ENCODE measurements at places on chromosomes 7 and 10.

DNA sequence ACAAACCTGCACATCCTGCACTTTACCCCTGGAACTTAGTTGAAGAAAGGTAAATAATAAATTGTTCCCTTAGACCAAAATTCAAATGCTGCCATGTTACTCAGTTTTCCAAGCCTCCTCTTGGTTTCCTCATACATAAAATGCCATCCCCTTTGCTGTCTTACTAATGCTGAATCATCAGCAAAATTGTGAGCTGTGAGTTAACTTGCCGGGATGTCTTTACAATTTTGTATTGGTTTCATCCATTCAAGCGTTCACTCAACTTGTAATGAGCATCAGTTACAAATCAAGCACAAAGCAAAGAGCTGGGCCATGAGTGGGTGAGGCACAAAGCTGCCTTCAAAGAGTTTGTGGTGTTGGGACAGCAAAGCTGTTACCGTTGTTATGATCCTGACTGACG is 395.8 kb upstream of the ZMIZ1 start:
- DNase-seq: no peak

DNA sequence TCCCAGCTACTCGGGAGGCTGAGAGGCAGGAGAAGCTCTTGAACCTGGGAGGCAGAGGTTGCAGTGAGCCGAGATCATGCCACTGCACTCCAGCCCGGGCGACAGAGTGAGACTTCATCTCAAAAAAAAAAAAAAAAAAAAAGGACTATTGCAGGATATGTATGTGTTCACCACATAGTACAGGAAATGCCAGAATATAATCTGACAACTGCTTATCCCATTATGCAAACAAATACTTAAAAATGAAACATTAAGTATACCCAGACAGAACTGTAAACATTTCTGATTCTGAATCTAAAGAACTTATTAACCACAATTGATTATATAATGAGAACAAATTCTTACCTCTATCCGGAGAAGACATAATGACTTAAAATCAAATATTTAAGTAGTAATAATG is 18.7 kb downstream of the DKK1 start:
- no peak for DNase-seq

- no peak for DNase-seq
These were observed 24.5 kb upstream of the EEPD1 start for GRCh38 chr7:36128448-36129047.

DNA sequence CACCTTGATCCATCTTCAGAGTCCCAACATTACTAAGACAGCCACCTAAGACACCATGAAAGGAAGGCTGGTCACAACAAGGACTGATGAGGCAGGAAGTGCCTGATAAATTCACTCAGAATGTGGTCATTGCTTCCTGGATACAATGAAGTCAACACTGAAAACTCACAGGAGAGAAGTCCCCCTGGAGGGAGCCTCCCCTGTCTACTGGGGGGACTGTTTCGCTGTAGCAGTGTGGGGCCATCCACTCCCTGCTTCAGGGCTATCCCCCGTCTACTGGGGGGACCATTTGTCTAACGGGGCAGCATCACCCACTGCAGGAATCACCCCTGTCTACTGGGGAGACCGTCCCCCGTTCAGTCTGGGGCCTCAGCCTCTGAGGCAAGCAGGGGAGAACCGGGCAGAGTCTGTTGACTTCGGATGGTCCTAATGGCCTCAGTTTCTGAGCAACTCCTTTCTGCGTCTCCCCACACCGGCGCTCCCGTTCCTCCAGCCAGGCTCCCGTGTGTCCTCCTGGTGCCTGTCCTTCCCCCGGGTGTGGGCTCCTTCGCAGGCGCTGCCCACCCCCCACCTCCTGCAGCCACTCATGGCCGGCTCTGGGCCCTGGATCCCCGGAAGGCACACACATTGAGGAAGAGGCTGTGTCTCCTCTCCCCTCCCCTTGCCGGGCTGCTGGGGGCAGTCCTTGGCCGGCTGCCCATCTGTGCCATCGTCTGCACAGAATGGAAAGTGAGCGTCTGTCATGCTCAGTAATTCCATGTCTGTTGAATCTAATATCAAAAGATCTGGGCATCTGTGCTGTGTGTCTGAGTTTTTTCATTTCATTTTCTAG is 59.9 kb upstream of the DNAJB6 start:
- peak; percentile 24 for DNase-seq

- no peak for DNase-seq
These were observed 69.4 kb downstream of the DNAJB6 start for GRCh38 chr7:157405914-157406810.

DNA sequence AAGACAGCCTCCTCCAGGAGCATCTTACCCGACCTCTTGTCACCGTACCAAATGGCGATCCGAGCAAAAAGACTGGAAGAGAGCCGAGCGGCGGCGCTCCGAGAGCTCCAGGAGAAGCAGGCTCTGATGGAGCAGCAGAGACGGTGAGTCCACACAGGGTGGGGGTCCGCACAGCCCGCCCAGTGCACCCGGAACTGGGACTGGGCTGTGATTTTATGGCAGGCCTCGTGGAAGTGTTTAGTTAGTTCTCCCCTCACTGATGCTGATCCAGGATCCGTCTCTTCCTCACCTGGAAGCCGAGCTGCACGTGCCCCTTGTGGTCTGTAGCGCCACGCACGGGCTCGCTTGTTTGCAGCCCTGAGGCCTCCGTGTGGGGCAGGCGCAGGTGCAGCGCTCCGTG is 19.6 kb downstream of the LRRC27 start:
- no peak for DNase-seq

GRCh38 chr7:142927085-142927745 is 6.3 kb downstream of the TRPV5 start:
- DNase-seq: peak; percentile 96

DNA sequence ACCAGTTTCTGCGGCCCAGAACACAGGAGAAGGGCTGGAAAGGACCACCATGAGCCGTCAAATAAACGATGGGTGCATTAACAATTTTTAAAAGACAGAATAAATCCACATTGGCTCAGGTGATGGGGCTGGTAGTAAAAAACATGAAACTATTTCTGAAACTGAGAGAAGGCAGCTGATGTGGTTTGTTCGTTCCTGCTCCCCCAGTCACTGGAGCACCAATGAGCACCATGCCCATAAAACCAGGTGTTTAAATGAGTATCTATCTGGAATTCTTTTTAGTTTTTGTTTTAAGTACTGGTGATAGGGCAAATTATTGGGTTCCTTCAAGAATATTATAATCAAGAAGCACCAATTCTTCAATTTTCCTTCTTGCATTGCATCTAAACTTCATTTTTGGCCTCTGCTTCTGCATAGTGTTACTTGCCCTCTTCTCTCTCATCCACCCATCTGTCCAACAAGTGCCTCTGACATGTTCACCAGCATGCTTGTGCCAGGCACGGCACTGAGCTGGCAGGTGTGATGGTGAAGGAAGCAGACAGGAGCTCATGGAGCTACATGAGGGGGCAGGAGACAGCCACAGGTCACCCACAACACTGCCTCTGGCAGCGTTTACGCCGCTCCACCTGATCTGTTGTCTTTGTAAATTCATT is 65.5 kb downstream of the LARP4B start:
- DNase-seq: no peak

DNA sequence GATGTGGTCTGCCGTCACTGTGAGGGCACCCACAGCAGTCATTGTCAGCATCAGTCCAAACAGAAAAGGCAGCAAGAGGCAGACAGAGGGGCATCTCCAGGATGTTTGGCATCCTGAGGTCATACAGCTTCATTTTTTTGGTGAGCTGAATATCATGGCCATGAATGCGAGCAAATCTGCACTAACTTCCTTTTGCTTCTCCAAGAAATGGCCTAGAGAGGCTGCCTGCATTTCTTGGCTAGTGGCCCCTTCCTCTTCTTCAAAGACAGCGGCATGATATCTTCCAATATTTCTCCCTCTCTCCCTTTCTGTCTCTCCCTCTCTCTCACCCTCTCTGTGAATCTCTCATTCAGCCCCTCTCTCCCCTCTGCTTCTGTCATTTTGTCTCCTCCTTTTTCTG is 24.8 kb downstream of the FKBP6 start:
- no peak for DNase-seq

DNA sequence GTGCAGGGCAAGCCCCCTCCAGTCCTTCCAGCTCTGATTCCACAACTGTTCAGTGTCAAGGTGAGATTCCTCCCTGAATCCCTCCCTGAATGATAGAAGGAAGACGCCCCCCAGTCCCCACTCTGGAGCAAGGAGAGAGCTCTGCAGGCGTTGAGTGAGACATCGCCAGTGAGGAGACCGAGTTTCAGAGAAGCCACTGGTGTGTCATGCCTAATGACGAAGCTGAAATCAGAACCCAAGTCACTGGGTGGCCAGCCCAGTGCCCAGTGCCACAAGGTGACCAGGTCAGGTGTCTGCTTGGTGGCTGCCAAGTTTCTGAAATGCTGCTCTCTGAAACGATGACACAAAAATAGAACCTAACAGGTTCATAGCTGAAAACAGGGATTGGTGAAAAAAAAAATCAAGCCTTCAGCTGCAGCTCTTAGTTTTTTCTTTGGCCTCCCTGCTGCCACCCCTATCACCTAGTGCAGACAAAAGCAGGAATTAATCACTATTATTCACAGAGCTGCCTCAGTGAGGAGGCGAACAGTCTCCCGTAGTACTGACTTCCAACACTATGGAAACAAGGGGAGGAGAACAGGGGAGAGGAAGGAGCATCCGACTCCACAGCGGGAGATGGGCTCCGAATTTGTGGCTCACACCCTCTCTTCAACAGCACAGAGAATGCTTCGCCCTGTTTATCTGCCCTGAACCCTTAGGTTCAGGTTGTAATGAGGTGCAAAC is 153.5 kb downstream of the ARHGAP12 start:
- DNase-seq: no peak

GRCh38 chr10:48500771-48501170 is 104.1 kb downstream of the ARHGAP22 start:
- peak; percentile 31 for DNase-seq

- no peak for DNase-seq
These were observed 89.1 kb downstream of the CELF2 start for GRCh38 chr10:11106621-11107374.

DNA sequence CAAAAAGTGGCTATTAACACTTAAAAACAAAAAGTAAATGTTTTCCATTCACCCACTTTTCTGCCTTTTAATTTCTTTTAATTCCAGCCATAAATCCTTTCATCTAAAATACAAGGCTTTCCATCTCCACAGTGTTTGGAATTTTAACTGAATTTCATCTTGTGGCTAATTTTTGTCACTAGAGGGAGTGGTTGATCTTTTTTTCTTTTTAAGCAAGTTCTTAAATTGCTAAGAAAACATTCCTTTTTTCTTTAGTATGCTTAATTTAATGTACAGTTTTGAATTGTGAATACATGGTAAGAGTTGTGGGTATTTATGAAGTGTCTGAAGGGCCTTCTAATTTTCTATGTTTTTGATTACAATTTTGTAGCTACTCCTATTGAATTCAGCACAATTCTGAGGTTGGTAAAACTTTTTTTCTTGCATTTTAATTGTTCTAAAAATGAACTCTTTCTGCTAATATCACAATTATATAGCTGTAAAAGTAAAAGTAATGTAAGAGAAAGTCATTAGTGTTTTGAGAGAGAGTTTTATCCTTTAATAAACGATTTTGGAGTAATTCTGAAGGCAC is 54.9 kb upstream of the ANK3 start:
- peak; percentile 9 for DNase-seq

- no peak for DNase-seq
These were observed 196.7 kb upstream of the MTPN start for GRCh38 chr7:136173874-136174273.

GRCh38 chr10:131670341-131670740 is 230.5 kb upstream of the PPP2R2D start:
- DNase-seq: no peak

DNA sequence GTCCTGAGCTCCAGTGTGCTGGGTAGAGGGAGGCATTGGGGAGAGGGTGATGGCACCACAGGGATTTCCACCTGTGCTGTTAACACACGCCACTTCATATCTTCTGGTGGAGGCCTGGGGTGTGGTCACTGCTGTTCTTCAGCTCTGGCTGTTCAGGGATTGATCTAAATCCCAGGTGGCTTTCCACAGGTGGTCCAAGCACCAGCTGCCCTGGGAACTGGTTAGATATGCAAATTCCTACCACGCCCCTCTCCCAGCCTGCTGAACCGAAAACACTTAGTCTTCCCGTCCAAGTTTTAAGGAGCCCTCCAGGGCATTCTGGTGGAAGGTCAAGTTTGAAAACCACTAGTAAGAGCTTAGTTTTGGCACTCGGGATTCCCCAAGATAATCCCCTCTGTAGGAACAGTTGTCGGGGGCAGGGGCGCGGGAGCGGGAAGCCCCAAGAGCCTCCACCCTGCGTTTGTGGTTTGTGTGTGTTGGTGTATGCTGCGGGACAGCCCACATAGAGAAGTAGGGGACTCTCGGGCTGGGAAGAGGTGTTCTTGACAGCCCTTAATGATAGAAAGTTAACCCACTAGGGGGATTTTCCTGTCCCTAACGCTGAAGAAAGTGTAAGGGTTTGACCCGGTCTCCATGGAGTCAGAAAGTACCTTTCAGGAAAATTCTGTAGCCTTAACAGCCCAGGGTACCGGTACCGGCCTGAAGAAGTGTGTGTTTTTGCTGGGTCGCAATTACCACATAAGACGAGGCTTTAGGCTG is 5.1 kb downstream of the DEPP1 start:
- peak; percentile 46 for DNase-seq

DNA sequence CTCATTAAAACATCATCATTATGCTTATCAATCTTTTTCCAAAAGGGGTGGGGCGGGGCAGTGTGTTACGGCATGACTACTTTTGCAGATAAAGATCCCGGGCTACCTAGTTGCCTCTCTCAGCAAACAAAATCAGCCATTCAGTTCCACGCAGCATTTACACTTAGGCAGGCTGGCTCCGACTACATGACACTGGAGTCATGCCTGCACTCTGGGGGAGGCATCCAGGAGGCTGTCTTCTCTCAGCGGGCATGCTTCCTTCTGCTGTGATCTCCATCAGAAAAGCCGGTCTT is 193.9 kb upstream of the TCF7L2 start:
- DNase-seq: no peak

DNA sequence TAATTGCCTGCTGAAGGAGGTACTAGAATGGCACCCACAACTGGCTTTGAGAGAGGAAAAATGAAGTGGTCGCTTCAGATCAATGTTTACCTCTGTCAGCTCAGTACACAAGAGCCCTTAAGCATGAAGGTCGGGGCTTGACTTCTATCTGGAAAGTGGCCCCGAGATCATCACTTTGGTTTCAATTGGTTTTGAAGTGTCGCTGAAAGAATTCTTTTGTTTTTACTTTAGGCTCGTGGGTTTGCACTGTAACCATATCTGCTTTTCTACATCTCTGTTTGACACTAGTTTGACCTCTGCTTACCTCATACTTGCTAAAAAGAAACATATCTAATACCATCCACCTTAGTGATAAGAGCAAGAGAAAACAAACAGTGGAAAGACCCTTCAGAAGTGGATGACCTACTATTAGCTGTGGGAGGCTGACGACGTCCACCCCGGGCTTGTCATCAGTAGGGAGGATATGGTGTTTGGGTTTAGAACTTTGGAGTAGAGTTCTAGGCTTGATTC is 361.8 kb downstream of the GATA3 start:
- DNase-seq: no peak

DNA sequence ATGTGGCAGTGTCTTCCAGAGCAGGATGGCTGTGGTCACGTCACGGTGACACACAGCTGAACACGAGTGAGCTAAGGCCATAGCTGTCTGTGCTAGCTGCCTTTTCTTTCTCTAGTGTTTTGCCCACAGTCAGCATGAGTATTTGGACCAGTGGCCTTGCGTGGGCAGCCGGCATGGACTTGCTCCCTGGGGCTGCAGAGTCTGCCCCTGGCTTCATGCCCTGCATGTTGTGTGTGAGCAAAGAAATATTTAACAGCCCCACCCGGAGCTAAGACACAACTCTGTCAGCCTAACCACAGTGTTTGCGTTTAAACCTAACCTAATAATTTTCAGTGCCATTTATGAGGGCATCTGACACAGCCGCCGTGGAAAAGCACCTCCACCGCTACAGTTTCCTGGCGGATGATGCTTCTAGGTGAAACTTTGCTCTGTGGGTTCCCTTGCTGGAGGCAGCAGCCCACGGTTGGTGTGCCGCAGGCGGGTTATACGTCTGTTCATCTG is 14.6 kb downstream of the CHST12 start:
- DNase-seq: no peak
